ENCODE measurements at places on chromosomes 3 and 15. TPM values are rescaled to one million over a fixed set of nuclear protein-coding genes. Genes with fewer than 3 reads are reported as not detected.

Gene CA12
- total RNA-seq: 64.3 TPM

Gene CCDC54
- not detected for total RNA-seq

Gene TIMP4
- total RNA-seq: 17.1 TPM

Gene ATRIP
- 4.9 TPM for total RNA-seq

Gene SCN5A
- total RNA-seq: 0.16 TPM

Gene SLC12A1
- not detected for total RNA-seq

Gene RTP3
- not detected for total RNA-seq

Gene CCDC51
- 8.3 TPM for total RNA-seq

Measured in cardiac atrium fibroblast (primary cell).